MM.1S (cell line): ENCODE measurements at places on chromosomes 1 and 21.

GRCh38 chr1:95098196-95098595, 19.0 kb upstream of the TLCD4 start:
- DNase-seq = no peak

DNA sequence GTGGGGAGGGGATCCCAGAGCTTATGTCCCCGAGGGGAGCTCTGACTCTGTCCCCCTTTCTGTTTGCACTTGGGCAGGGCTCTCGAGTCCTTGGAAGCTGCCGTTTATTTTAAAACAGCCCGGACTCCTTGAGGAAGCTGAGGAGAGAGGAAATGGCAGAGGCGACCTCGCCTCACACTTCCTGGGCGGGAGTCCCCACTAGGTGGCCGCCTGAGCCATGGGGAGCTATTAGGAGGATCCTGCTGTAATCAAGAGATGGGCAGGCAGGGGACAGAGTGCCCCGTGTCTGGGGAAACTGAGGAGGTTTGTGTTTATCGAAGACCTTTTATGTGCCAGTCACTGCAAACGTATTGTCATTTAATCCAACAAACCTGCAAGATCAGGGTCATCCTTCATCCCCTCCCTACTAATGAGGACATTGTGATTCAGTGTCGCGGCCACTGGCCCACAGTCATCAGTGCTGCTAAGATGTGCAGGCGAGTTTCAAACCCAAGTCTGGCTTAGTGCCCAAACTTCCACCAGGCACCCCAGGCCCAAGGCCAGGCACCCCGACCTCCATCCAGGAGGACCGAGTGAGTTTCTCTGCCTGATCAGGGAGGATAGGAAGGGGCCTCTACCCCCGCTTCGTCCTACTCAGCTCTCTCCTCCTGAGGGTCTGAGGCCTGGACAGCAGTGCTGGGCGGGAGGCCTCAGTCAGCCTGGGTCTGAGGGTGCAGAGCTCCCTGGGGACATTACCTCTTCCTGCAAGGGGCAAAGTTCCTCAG, 316.9 kb upstream of the VAMP3 start:
- DNase-seq = no peak

DNA sequence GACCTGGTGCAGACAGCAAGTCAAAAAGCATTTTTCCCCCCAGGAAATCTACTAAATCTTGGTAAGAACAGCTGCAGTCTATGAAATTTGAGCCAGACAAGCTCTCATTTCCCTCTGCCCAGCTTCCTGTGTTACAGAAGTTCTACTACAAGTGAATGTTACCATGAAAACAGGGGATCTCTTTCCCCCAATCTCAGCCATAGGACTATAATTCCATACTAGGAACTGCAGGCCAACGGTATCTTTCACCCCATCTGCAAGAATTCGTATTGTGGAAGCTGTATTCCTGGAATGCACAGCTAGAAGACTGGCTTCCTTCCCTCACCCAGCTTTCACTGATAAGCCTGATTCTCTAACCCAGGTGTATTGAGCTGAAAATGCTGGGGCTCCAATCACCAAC, 1655.4 kb downstream of the BRINP3 start:
- DNase-seq = no peak

DNA sequence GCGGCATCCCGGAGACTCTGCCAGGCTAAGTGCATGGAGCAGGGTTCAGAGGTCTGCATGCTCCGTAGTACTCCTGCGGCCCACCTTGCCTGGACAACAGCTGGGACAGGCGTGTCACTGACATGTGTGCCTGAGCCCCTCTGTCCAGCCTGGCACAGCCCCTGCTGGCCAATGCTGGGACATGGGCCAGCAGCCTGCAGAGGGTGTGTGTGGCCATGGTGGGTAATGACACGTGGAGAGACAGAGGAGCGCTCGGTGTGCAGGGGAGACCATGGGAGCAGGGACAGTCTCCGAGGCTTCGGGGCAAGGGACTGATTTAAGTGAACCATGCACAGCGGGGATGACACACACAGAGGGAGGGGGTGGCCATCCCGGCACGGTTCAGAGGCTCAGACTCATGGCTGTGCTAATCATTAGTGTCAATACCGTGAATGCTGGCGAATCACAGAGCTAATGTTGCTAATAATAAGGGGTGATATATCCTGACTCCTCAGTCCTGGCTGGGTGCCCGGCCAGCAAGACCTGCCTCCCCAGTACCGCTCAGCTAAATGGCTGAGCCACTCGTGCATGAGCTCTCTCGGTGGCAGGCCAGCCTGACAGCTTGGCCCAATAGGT, 41.5 kb downstream of the IGSF21 start:
- no peak for DNase-seq
